ENCODE measurements at places on chromosomes 4 and X.

- DNase-seq = no peak
These were observed 258.5 kb downstream of the PABPC4L start for GRCh38 chr4:133943081-133943480.

GRCh38 chr4:81314196-81314896, 99.3 kb upstream of the PRKG2 start:
- peak; percentile 41 for DNase-seq

DNA sequence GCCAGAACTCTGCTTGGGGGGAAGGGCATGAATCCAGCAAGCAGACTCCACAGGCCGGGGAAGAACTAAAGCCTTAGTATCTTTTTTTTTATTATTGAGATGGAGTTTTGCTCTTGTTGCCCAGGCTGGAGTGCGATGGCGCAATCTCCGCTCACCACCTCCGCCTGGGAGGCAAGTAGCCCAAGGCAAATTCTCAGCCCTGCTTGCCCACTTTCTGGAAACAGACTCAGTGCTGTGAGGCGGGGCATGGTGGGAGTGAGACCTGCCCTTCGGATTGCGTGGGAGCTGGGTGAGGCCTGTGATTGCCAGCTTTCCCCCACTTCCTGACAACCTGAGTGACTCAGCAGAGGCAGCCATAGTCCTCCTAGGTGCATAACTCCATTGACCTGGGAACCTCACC, 348.8 kb downstream of the GASK1B start:
- DNase-seq = no peak

- no peak for DNase-seq
These were observed 1147.1 kb downstream of the STIM2 start for GRCh38 chr4:28007693-28008092.

Measured in BJ (cell line).